HCT116 (cell line): ENCODE measurements at places on chromosomes 2 and 18. TPM values are rescaled to one million over a fixed set of nuclear protein-coding genes. Genes with fewer than 3 reads are reported as not detected.
A peak's percentile ranks its signal among the peaks of the same experiment; 100 is the strongest.

- H3K27ac ChIP-seq, result no peak overlapping the region
- no peaks in the 10 kb centered on the region for H3K27me3 ChIP-seq
- no peak overlapping the region for H3K4me3 ChIP-seq
- no peaks in the 10 kb centered on the region for H3K4me1 ChIP-seq
- DNase-seq, result no peak
These were observed 288.2 kb downstream of the BCL2 start for GRCh38 chr18:63031375-63031774.

The NDC80 gene
- total RNA-seq, result 46.0 TPM

The ANAPC1 gene
- 76.5 TPM for total RNA-seq

DNA sequence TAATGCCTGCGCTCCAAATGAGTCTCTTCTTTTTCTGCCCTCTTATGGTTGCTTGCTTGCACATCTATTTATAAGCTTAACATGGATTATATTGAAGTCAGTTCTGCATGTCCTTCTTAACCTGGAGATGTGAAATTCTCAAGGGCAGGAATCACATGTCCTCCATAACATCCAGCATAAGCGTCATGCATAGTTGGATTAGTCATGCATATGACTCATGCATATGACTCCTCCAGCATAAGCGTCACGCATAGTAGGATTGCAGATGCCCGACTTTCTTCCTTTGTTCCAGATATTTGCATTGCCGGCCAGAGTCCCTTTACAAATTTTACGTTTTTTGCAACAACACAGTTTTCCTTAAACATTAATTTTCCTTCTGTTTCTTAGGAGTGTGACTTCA is 308.6 kb downstream of the TGIF1 start:
- no peaks in the 10 kb centered on the region for H3K27me3 ChIP-seq
- peak; percentile 6 for DNase-seq
- no peak overlapping the region for H3K4me3 ChIP-seq
- no peaks in the 10 kb centered on the region for H3K36me3 ChIP-seq
